ENCODE measurements at places on chromosomes 5 and 9. TPM values are rescaled to one million over a fixed set of nuclear protein-coding genes. Genes with fewer than 3 reads are reported as not detected.

The MYOZ3 gene
- total RNA-seq, result not detected

The LCN15 gene
- not detected for total RNA-seq

The FAM200C gene
- total RNA-seq, result 0.87 TPM

The ENTPD2 gene
- 0.47 TPM for total RNA-seq

The EFNA5 gene
- total RNA-seq, result 7.8 TPM
